ENCODE measurements at places on chromosomes 7 and 10.

GRCh38 chr7:25615003-25615402 is 386.7 kb upstream of the NPVF start:
- DNase-seq, result no peak

DNA sequence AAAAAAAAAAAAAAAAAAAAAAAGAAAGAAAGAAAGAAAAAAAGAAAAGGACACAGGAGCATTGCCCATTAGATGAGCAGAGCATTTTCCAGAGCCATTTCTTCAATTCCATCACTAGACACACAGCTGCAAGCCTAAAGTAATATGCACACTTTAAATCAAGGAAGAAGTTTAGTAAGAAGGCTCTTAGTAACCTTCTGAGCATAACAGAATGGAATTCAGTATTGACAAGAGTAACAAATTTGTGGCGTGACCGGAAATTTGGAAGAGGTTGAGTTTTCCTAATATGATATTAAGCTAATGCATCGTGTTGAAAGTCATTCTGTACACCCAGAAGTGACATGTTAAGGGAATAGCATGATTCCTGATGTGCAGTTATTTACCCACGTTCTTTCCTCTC is 35.3 kb downstream of the SMURF1 start:
- DNase-seq, result no peak

GRCh38 chr7:137981668-137982067 is 20.2 kb downstream of the CREB3L2 start:
- no peak for DNase-seq

DNA sequence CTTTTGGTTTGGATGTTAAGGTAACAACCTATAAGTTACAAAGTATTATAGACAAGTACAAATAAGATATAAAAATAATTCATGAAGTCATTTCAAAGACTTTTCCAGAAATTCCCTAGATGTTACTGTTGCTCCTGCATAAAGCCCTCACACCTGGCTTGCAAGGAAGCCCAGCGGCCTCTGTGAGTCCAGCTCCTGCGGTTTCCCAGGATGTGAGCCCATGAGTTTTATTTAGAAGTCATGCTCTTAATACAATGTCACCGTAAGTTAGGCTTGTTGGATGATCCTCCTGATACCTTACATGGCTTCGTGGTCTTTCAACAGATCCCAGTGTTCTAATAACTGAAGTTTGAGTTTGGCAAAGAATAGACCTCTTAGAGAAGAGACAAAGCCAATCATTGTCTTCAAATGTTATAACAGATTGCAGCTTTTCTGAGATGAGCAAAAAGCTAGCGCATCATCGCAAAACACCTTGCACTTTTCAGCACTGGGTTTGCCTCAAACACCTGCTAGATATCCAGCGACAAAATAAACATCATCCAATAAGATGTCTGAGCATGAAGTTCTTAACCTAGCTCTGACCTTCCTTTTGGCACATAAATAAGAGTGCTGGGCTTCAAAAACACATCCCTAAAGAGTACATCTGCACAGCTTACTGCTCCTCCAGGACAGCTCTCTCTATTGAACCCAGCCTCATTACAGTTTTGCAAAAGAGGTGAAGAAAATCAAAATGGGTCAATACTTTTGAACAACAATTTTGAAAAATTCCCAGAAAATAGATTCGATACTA is 3.6 kb downstream of the FAM171A1 start:
- no peak for DNase-seq

- no peak for DNase-seq
Observed at GRCh38 chr10:43863859-43864591, 215.3 kb upstream of the ZNF32 start.

- DNase-seq, result no peak
Observed at GRCh38 chr7:2029936-2030335, 202.8 kb downstream of the MAD1L1 start.

DNA sequence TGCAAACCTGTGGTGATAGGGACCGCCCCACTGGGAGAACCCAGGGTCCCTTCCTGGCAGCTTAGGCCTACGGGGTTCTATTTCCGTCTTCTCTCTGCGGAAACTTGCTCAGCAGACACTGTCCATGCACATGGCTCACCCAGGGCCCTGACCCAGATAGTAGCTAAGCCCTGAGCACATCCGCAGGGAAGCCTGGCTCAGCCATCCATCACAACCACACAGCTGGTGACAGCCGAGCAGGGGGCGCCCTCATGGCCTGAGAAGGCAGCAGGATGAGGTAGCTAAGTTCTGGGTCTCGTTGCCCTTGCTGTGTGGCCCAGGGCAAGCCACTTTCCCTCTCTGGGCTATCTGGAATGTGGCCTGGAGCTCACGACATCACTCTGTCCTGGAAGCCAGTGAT is 23.3 kb downstream of the NPTX2 start:
- DNase-seq, result no peak

DNA sequence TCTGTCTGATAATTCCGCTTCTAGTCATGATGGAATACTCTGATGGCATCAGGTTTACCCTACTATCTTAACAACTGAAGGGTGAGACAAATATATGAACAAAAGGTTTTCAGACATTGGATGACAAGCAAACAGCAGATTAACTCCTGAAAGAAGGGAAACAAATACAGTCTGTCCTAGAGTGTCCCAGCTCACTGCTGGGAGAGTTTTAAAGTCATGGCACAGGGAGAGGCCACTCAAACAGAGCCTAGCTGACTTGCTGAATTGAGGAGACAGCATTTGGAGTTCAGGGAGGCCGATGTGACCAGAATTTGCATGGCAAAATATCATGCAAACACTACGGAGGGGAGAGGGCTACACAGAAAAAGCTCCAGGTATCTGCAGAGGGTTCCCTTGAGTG is 73.1 kb downstream of the MDH2 start:
- DNase-seq, result no peak

- DNase-seq, result no peak
Observed at GRCh38 chr10:63375859-63376258, 89.9 kb downstream of the JMJD1C start.

DNA sequence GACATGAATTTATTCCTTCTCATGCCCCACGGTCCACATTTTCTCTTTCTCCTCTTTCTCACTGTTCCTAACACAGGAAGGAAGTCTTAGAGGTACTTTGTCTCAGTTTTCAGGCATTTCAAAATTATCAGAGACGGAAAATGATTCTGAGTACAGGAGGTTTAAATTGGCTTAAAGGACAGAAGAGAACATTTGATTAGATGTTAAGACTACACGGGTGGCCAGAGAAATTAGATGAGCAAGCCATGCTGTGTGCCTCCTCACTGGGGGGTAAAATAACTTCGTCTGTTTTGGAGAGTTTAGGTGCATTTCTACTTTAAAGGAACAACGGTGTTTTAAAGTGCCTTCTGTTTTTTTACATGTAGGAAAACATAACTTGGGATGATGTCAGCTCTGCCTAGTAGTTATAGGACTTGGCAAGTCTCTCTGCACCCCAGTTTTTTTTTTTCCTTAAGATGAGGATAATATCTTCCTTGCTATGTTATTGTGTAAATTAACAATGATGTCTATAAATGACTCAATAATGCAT is 66.9 kb downstream of the MCMBP start:
- DNase-seq, result no peak

DNA sequence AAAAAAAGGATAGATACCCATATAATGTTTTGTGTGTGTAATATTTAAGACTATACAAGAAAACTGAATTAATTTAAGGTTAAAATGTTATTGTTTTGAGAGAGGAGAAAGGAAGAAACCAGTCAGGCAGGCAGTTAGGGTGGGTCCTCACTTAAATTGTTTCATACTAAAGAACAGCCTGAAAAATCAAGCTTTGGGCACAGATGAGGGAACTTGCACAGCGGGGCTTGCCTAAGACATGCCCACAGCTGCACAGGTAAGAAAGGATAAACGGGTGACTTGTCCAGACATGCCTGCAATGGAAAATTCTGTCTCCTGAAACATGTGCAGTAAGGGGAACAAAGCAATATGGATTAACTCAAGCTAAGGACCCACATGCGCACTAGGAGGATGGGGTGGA is 158.4 kb downstream of the BBS9 start:
- no peak for DNase-seq

DNA sequence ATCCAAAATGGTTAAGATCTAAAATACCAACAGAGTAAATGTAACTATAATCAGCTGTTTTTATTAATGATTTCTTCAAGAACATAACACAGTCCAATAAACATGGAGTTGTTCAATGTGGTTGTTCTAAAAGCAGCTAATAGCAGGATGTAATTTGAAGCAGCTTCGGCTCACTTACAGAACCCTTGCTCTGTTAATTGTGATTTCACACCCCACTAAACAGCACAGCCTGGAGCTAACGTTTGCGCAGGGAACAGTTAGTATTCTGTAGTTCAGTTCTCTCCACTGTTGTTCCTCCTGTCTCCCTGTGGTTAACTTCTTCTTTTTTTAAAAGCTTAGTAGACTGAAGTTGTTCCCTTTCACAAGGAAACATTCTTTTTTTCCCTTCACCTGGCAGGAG is 104.0 kb downstream of the GRM3 start:
- no peak for DNase-seq

DNA sequence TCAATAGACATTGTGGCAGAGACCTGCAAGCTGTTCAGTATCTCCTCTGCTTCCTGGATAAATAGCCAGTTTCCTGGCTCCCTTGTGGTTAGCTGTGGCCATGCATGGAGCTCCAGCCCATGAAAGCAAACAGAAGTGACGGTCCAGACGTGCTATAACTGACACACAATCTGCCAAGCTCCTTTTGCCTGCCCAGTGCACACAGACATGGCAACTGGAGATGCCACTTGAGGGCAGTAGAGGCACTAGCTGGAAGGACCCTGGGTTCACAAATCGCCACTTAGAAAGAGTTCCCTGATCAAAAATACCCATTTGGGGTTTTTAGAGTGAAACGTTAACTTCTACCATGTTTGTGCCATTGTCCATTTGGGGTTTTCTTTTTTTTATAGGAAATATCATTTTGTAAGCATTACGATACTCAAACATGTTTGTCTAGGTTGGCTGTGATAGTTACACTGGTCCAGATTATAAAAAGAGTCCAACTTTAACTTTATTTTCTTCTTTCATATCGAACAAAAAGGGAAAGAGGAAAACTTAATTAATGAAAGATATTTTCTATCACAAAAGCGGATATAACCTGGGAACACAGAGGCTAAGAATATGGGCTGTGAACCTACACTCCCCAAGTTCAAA is 31.3 kb downstream of the KIN start:
- no peak for DNase-seq

- no peak for DNase-seq
Observed at GRCh38 chr7:41699516-41699915, 3.4 kb downstream of the INHBA start.

DNA sequence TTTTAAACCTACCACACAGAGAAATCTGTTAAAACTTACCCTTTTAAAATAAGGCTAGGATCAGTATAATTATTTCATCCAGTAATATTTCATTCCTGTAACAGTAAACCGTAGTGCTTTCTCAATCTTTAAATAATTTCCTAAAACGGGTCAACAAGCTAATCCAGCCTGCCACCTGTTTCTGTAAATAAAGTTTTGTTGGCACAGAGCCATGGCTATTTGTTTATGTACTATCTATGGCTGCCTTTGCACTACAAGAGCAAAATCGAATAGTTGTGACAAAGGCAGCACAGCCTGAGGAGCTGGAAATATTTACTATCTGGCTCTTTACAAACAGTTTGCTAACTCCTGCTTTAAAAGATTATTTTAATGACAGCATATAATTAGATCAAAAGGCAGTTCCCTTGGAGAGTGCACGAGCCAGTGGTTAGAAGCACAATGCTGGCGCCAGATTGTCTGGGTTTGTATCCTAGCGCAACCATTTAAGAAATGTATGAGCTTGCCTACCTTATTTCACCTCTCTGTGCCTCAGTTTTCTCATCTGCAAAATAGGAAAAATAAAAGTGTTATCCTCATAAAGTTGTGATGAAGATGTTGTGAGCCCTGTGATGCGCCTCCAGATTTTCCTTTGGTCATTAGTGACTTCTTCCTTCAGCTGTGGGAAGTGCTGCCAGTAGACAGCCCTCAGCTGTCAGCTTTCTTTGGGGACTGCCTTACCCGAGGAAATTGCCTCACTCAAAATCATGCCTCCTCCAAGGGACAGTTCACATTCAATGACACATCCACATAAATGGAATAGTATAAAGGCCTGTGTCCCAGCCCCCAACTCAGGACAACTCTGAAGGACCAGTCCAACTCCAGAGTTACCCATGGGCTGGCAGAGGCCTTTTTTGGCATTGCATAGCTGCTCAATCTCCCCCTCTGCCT is 11.8 kb upstream of the MIOS start:
- DNase-seq, result no peak

DNA sequence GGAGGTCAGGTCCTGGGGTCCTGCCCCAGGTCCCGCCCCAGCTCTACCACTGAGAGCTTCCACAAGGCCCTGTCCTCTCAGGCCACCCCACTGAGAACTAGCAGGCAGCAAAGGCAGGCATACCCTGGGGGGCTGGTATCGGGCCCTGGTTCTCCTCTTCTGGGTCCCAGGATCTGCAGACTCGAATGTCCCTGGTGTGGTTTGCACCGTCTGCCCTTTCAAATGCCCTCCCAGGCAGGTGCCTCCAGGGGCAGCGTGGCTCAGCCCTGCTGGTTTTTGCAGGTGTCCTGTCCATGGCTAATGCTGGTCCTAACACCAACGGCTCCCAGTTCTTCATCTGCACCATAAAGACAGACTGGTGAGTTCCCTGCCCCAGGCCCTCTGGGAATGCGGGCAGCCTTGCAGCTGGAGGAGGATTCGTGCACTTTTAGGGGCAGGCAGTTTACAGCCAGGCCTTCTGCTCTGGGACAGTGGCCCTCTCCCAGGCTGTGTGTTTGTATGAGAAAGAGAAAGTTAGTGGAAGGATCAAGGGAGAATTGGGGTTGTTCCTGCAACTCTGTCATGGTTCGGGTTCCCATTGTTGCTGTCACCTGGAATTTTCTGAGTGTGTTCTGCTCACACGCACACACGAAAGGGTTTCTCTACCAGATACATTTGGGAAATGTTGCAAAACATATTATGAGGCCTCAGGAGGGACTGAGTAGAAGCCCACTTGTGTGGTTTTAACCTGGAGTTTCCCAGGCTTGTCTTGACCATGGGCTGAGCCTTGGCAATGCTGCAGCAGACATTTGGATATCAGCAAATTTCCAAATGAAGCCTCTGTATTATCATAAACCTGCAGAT is 5.0 kb downstream of the PPIF start:
- no peak for DNase-seq

DNA sequence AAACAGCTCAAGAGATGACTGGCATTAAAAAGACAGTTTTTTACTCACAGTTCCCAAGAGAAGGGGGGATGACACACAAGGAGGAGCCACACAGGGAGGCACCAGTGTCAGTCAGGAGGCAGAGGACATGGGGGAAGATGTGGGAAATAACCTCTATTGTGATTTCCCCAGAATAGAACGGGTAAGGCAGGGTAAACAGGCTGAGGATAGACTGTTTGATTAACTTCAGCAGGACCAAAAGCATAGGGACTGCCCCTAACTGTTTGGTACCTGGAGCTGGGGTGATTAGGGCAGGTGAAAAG is 60.7 kb downstream of the RAPGEF5 start:
- no peak for DNase-seq

- no peak for DNase-seq
Observed at GRCh38 chr7:27046854-27047549, 48.8 kb downstream of the HOXA1 start.

All from activated T-helper 9 cell treated with anti-CD3 and anti-CD28 coated beads, Interleukin-2, amount 50 U/mL, for 16 hours (primary cell).